ENCODE measurements at places on chromosomes 12 and 14.
A peak's percentile ranks its signal among the peaks of the same experiment; 100 is the strongest.

DNA sequence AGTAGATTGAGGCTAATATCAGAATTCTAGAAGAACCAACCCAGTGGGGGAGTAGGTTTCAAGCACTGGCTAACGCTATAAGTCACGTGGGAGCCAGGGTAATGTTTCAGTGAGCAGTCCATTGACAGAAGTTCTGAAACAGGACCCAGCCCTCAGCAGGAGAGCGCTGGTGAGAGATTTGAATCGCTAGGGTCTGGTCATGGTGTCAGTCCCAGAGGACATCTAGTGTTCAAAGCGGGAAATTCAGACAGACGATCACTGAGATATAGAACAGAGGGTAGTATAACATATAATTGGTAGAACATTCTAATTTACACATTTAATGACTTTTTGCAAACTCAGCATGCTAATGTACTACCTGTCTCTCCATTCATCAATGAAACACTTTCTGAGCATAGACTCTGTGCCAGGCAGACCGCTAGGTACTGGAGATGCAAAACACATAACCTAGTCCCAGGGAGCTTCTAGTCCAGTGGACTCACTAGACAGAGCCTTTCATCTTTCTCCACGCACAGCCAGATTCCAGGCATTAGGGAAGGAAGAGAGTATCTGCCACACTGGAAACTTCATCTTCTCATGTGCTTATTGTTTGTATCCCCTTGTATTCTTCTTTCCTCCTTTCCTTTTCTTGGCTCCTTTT, 35.4 kb upstream of the RNASE3 start:
- peak; percentile 69 for ATAC-seq

DNA sequence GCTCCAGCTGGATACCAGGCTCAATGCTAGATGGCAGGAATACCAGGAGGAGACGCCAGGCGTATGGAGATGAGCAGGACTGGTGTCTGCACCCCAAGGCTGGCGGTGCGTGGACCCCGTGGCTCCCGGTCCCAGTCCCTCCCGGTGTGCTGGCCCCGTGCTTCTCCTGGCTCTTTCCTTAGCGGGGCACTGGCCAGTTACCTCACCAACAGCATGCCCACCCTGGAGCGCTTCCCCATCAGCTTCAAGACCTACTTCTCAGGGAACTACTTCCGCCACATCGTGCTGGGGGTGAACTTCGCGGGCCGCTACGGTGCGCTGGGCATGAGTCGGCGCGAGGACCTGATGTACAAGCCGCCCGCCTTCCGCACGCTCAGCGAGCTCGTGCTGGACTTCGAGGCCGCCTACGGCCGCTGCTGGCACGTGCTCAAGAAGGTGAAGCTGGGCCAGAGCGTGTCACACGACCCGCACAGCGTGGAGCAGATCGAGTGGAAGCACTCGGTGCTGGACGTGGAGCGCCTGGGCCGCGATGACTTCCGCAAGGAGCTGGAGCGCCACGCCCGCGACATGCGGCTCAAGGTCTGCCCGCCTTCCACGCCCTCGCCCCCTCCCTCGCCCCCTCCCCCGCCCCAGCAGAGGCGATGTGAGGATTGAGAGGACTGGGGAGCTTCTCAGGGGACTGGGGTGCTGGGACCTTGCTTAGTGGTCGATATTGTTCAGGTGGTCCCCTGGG, 14.6 kb downstream of the VASH1 start:
- no peak for ATAC-seq

DNA sequence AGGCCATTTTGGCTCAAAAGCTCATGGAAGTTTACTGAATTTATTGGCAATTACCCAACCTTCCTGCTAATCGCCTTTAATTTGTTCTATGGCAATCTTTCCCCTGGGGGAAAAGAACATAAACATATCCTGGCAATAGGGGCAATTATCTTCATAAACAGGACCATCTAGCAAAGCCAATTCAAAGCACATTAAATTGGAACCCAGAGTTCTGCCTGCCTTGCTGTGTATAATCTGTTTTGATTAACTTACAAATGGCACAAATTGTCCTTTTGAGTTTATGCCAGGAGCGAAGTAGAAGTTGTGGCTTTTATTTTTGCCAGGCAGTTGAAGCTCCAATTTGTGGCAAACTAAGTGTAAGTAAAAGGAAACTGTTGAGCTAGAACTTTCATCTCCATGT, 68.6 kb downstream of the C12orf50 start:
- ATAC-seq, result no peak

DNA sequence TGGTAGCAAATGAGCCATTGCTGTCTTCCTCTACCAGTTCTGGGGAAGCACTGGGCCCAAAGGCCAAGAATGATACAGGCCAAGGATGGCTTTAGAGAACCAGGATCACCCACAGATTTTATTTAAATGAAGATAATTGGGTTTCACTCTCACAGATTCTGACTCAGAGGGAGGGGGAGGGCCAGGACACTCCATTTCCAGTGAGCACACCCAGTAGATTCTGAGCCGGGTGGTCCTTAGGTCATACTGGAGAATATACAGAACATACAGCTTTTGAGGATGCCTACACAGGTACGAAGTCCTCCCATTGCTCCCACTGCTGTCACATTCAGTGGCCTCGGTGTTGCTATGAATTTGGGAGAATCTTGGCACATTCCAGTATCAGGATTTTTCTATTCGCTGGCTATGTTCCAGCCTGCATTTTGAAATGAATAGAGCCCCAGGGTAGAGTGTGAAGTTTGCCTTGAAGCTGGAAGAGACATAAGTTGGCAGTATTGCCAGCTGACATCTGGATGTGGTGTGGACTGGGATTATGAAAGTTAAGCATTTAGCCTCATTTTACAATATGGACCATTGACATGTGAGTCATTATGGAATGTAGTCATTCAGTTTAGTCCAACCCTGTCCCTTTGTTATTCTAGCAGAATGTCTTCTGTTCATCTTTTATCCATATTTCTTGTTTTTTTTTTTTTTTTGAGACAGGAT, 45.8 kb upstream of the POC1B start:
- ATAC-seq, result no peak

DNA sequence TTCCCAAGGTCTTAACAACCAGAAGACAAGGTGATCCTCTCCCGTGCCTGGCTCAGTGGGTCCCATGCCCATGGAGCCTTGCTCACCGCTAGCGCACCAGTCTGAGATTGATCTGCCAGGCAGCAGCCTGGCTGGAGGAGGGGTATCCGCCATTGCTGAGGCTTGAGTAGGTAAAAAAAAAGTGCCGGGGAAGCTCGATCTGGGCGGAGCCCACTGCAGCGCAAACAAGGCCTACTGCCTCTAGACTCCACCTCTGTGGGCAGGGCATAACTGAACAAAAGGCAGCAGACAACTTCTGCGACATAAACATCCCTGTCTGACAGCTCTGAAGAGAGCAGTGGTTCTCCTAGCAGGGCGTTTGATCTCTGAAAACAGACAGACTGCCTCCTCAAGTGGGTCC, 104.0 kb downstream of the C14orf39 start:
- no peak for ATAC-seq

- ATAC-seq, result no peak
Measured at GRCh38 chr12:121582583-121583333, 1.9 kb upstream of the KDM2B start.

DNA sequence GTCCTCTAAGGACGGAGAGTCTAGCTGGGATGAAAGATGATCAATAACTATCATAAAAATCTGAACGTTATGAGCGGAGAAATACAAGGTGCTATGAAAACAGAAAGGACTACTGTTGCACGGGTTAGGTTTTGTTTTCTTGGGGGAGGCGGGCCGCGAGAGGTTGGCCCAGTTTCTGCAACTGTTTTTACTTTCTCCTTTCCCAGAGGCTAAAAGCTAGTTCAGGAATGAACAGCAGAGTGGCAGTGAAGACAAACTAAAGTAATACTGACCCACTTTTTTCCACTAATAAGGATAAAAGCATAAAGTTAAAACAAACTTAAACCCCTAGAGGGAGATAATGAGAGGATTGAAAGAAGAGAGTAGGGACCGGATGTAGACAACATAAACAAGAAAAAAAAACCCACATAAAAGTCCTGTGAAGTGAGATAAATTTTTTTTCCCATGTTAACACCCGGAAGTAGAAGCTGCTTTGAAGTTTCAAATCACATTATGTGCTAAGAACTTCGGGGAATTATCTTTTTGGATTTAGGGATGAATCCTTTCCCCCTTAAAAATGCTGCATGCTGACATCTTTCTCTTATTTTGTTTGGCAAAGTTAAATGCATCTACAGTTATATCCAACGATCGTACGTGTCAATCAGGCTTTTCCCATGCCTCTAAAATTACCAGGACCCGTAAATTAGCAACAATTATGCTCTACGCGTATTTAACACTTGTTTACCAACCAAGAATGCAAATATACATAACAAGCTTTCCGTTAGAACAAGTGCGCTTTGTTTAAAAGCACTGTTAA, 1.0 kb upstream of the CDK17 start:
- peak; percentile 4 for ATAC-seq

DNA sequence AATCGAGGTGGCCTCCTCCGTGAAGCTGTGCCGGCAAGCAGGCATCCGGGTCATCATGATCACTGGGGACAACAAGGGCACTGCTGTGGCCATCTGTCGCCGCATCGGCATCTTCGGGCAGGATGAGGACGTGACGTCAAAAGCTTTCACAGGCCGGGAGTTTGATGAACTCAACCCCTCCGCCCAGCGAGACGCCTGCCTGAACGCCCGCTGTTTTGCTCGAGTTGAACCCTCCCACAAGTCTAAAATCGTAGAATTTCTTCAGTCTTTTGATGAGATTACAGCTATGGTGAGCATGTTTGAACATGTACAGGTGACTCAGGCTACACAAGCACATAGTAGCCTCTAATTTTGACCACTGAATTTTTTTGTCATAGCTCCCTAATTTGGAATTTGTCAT, 59.7 kb downstream of the ATP2A2 start:
- no peak for ATAC-seq

GRCh38 chr12:52243856-52244614, 11.0 kb downstream of the KRT7 start:
- ATAC-seq, result peak; percentile 92

DNA sequence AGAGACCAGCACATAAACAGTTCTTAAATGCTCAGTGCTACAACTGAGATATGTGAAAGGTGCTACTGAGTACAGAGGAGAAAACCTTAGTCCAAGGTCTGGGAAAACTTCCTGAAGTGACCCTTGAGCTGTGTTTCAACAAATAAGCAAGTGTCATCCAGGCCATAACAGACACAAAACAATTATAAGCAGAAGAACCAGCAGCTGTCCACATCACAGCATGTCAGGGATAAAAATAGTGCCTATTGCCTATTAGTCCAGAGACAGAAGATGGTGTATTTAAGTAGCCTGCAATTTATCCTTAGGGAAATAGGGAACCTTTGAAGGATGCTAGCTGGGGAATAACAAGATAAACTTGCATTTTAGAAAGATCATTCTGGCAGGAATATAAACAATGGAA, 237.8 kb downstream of the SPTSSA start:
- no peak for ATAC-seq

DNA sequence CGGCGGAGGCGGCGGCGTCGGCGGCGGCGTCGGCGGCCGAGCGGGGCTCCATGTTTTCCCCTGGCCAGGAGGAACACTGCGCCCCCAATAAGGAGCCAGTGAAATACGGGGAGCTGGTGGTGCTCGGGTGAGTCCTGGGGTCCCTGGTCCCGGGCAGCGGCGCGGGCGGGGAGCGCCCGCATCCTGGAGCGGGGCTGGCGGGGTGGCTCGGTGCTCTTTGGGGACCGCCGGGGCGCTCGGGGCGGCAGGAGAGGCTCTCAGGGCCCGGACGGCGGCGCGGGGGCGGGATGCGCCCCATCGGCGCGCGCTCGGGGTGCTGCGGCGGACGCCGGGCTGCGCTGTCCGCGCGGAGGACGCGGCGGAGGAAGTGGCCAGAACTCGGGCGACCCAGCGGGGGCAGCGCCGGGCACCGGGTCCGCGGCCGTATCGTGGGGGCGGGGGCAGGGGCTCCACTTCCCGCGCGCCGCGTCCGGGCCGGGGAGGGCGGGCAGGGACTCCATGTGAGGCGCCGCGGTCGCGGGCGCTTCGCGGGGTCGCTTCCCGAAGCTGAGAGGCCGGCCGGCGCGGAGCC, 485 bp downstream of the PELI2 start:
- ATAC-seq, result no peak

DNA sequence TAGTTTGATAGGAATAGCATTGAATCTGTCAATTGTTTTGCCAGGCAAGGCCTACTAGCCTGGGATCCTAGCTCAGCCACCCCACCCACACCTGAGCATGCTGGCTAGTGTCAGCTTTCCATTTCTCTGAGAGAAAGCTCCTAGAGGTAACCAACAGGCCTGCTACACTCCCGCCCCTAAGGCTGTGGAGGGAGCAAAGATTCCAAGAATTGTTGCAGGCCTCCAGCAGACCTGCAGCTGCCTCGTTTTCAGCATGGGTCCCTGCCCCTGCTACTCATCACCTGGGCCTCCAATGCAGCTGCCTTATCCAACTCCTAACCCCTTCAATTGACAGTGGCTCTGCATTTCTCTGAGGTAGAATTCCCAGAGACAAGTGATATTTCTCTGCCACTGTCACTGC, 852.4 kb upstream of the MDGA2 start:
- ATAC-seq, result no peak

DNA sequence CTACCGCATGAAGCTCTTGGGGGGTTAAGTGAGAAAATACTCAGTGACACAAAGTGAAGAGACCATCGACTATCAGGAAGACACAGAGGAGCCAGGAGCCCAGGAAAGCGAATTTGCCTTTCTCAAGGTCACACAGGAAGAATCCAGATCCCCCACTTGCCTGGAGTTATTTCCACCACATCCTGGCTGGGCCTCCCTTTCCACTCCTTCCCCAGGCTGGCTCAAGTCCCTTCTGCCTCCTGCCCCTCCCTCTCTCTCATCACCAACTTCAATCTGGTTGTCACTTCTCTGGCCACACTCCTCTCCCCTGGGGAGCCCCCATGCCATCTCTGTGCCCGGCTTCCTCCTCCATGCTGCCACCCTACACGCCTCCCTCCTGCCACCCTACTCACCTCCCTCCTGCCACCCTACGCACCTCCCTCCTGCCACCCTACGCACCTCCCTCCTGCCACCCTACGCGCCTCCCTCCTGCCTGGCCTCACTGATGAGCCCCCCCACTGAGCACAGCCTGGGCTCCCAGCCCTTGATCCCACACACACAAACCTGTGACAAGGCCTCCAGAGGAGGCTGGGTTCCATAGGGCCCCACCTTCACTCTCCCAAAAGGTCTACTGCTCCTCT, 6.3 kb downstream of the SCNN1A start:
- ATAC-seq, result no peak

DNA sequence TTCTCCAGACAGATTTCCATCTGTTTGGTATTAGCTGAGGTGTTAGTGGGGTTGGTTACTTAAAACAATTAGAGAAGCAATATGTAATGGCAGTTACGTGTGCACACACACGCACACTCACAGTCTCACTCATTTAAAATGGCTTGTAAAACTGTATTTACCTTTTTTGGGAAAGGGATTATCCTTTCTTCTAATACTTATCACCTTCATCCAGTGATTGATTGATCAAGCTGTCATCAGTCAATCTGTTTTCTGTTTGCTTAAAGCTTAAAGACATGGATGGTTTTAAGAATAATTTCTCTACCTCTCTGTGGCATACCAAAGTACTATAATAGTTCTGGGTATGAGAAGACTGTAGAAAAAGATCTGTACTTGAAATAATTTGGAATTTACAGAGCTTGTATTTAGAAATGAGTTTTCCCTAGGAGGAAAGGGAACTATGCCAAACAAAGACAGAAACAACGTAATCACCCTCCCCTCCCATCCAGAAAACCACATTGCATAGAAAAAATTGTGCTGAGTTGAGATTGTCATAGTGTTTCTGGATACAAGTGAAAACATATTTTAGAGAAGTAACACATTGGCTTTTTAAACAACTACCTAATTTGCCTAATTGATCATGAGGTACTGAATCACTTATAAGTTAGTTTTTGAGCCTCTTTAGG, 455.8 kb downstream of the PCNX1 start:
- ATAC-seq, result no peak

GRCh38 chr12:72273851-72274351, 1.7 kb downstream of the TRHDE start:
- ATAC-seq, result no peak
